PC-3 (cell line): ENCODE measurements at places on chromosomes 1 and 21. TPM values are rescaled to one million over a fixed set of nuclear protein-coding genes. Genes with fewer than 3 reads are reported as not detected.

LCE2A gene
- not detected in 2 replicates for total RNA-seq

U2AF1 gene
- total RNA-seq = 43.4 and 49.3 TPM in 2 replicates

PROX1 gene
- 0.12 TPM in 1 of 2 replicates, not detected in the other for total RNA-seq

DNA sequence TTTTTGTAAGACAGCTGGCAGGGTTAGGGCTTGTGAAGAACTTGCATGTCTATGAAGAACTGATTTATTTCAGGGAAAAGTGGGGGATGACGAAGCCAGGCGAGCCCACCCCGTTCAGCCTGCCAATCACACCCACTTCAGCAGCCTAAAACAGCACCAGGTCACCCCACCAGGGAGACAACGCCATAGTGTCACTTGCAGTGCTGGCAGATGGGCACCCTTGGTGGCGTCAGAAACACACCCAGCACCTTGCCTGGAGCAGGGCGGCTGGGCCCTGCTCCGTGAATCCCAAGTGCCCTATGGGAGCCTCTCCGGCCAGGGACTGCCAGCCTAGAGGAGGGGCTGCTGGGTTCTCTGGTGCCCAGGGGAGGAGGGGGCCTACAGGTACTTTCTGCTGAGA lies 5.0 kb upstream of the NADK start:
- peak overlapping the region; percentile 74; the same call in 1 of the 2 replicates for H3K27ac ChIP-seq
- H3K4me1 ChIP-seq = peaks cover 28% of the 10 kb centered on the region
- no peak for DNase-seq

GRCh38 chr1:147475488-147475887 lies 65.8 kb upstream of the BCL9 start:
- H3K27me3 ChIP-seq = no peaks in the 10 kb centered on the region
- no peak overlapping the region for H3K4me3 ChIP-seq
- peak overlapping the region; percentile 32 for H3K27ac ChIP-seq
- no peaks in the 10 kb centered on the region for H3K36me3 ChIP-seq
- peak; percentile 97 for DNase-seq

- H3K36me3 ChIP-seq = no peaks in the 10 kb centered on the region
- DNase-seq = no peak
- no peak overlapping the region for H3K27ac ChIP-seq
- H3K27me3 ChIP-seq = no peaks in the 10 kb centered on the region
These were observed 28.7 kb downstream of the LYST start for GRCh38 chr1:235838021-235838420.
